ENCODE measurements at places on chromosomes 7 and 10.
A peak's percentile ranks its signal among the peaks of the same experiment; 100 is the strongest.

DNA sequence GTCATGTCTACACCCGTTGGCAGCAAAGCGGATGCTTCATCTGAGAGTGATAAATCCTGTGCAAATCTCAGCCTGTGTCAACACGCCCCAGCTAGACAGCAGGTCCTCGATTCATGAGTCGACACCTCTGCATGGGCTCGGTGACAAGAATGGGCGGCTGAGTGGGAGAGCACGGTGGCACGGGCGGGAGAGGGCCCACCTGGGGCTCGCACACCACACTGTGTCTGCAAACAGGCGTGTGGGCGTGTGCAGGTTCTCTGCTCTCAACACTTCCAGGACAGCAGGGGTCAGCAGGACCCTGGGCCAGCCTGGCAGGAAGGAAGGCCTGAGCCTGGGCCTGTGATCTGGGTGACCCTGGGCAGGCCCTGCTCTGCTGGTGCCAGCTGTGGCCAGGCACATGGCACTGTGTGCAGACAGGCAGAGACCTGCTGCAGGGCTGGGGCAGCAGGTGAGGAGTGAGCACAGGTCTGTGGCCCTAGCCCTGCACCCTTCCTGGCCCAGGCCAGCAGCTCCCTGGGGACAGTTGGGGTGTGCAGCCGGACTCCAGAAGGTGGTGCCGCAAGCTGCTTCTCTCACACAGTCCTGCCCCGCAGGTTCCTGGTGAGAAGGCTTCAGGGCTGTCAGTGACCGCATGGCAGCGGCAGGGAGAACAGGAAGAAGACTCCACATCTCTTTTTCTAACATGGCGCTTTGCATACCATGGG, 216.4 kb downstream of the ELFN1 start:
- peaks cover 12% of the 10 kb centered on the region for H3K36me3 ChIP-seq
- H3K27me3 ChIP-seq = no peaks in the 10 kb centered on the region
- peaks cover 11% of the 10 kb centered on the region for H3K4me1 ChIP-seq
- no peak overlapping the region for H3K27ac ChIP-seq
- no peak overlapping the region for H3K4me3 ChIP-seq

GRCh38 chr10:118592675-118593330, 2.6 kb downstream of the PRLHR start:
- H3K4me1 ChIP-seq = peaks cover 6% of the 10 kb centered on the region
- H3K4me3 ChIP-seq = no peak overlapping the region
- H3K27me3 ChIP-seq = peaks cover 31% of the 10 kb centered on the region
- H3K36me3 ChIP-seq = peaks cover 6% of the 10 kb centered on the region
- no peak overlapping the region for H3K27ac ChIP-seq
- DNase-seq = no peak

- H3K4me1 ChIP-seq = peaks cover 2% of the 10 kb centered on the region
- no peak overlapping the region for H3K4me3 ChIP-seq
- no peaks in the 10 kb centered on the region for H3K36me3 ChIP-seq
- peaks cover 4% of the 10 kb centered on the region for H3K27me3 ChIP-seq
- DNase-seq = peak; percentile 73
- no peak overlapping the region for H3K27ac ChIP-seq
Observed at GRCh38 chr10:132387764-132388210, 9.2 kb upstream of the PWWP2B start.

GRCh38 chr10:34742456-34742855, 72.6 kb downstream of the PARD3 start:
- H3K27ac ChIP-seq = no peak overlapping the region
- no peaks in the 10 kb centered on the region for H3K36me3 ChIP-seq
- H3K27me3 ChIP-seq = no peaks in the 10 kb centered on the region
- peaks cover 80% of the 10 kb centered on the region for H3K4me1 ChIP-seq

- DNase-seq = no peak
- H3K27me3 ChIP-seq = no peaks in the 10 kb centered on the region
- H3K36me3 ChIP-seq = no peaks in the 10 kb centered on the region
- H3K4me1 ChIP-seq = no peaks in the 10 kb centered on the region
- H3K27ac ChIP-seq = no peak overlapping the region
Observed at GRCh38 chr10:103618575-103619423, 125.3 kb downstream of the NEURL1 start.

DNA sequence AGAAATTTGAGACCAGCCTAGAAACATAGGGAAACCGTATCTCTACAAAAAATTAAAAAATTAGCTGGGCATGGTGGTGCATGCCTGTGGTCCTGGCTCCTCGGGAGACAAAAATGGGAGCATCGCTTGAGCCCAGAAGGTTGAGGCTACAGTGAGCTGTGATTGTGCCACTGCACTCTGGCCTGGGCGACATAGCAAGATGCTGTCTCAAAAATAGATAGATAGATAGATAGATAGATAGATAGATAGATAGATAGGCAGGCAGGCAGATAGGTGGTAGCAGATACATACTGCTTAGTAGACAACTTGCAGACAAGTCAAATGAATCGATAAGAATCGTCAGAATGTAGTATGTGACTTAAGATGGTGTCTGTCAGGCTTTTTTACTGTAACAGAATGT, 106.9 kb downstream of the SND1 start:
- no peak for DNase-seq
- peaks cover 4% of the 10 kb centered on the region for H3K36me3 ChIP-seq
- peaks cover 35% of the 10 kb centered on the region for H3K4me1 ChIP-seq
- no peaks in the 10 kb centered on the region for H3K27me3 ChIP-seq

DNA sequence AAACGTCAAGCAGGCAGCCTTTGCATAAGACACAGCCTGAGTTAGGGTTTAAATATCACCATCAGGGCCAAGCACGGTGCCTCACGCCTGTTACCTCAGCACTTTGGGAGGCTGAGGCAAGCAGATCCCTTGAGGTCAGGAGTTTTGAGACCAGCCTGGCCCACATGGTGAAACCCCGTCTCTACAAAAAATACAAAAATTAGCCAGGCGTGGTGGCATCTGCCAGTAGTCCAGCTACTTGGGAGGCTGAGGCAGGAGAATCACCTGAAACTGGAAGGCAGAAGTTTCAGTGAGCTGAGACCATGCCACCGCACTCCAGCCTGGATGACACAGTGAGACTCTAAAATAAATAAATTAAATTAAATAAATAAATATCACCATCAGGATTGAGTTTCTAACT, 33.0 kb downstream of the SRPK2 start:
- H3K27ac ChIP-seq = no peak overlapping the region
- no peaks in the 10 kb centered on the region for H3K27me3 ChIP-seq
- no peaks in the 10 kb centered on the region for H3K36me3 ChIP-seq

DNA sequence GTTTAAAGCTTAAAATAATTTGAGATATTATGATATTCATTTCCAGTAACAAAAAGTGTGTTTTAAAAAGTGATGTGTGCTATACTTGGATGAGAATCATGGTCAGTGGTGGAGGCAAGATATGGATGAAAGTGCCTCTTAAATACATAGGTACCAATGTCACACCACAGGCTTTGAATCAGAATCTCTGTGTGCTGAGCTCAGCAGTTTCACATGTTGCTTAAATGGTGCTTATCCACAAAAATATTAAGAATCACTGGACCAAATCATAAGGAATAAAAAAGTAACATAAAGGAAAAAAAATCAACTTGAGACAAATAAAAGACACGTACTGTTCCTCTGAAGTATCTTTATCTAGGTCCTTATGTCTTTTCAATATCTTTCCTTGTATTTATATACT, 850.5 kb upstream of the POT1 start:
- DNase-seq = no peak
- H3K4me1 ChIP-seq = no peaks in the 10 kb centered on the region
- H3K27ac ChIP-seq = no peak overlapping the region
- no peaks in the 10 kb centered on the region for H3K36me3 ChIP-seq

DNA sequence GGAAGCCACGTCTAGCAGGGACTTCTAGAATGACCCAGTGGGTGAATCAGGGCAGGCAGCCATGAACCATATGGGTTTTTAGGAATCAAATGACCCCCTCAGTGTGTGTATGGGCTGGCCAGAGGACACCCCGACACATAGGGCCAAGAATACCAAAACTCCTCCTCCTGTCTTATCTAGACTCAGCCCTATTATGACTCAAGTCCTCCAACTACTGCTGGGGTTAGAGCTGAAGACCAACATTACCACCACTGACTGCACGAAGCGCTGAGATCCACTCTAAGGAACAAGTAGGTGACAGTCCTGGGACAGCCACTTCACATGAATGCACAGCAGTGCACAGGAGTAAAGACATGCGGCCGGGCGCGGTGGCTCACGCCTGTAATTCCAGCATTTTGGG, 11.5 kb upstream of the SVOPL start:
- no peak for DNase-seq
- H3K4me1 ChIP-seq = no peaks in the 10 kb centered on the region
- no peak overlapping the region for H3K27ac ChIP-seq

DNA sequence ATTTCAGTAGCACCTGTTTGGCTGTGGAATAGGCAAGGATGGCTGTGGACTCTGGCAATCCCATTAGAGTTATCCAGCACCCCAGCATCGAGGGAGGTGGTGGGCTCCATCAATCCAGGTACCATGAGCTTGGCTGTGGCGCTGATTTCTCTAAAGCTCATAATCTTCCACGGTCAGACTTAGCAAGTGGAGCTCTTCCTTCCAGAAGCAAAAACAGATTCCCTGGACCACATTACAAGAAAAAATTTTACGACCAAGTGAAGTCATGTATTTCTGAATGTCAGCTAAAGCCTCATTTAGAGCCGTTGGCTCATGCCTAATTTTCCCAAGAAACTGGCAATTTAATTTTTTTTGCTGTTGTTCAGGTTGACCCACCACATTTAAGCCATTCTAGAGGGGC, 135.1 kb downstream of the CELF2 start:
- no peak overlapping the region for H3K27ac ChIP-seq
- no peak for DNase-seq
- H3K36me3 ChIP-seq = no peaks in the 10 kb centered on the region

- no peaks in the 10 kb centered on the region for H3K36me3 ChIP-seq
- no peaks in the 10 kb centered on the region for H3K27me3 ChIP-seq
- peaks cover 7% of the 10 kb centered on the region for H3K4me1 ChIP-seq
- no peak for DNase-seq
- no peak overlapping the region for H3K27ac ChIP-seq
Observed at GRCh38 chr10:88923520-88923919, 29.1 kb downstream of the ACTA2 start.

DNA sequence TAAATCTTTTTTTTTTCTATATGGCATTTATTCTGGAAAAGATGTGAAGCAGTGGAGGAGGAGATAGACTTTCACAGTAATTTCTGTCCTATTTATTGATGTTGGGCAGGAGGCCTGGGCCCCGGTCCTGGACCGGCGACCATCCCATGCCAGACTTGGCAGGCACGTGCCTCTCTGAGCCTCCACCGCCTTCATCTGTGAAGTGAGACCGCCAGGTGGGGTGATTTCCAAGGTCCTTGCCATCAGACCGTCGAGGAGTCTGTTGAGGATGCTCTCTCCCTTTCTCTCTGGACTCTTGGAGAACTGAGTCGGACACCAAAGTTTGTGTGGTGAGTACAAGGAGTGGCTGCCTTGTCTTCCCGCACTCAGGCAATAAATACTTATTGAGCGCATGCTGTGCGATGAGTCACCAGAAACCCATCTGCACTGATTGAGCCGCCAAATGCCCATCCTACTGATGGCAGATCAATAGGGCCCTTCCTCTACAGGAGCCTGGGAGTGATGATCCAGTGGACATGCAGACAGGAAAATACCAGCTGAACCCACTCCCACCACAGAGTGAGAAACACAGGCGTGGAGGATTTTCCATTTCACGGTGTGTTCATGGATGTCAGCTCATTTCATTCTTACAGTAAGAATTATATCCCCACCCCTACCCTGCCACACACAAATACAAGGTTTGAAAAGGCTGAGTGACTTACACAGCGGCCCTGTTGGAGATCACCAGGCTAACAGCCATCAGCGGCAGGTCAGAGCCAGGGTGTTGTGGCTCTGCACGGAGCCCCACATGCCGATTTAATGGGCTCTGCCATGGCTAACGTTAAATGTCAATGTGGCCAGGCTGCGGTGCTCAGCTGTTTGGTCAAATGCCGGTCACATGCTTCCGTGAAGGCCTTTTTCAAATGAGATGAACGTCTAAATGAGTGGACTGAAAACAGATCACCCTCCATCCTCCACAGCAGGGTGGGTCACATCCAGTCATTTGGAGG, 11.5 kb upstream of the PRKAG2 start:
- H3K27me3 ChIP-seq = peaks cover 93% of the 10 kb centered on the region
- H3K4me3 ChIP-seq = no peak overlapping the region
- no peaks in the 10 kb centered on the region for H3K4me1 ChIP-seq
- DNase-seq = peak; percentile 19
- H3K27ac ChIP-seq = no peak overlapping the region

DNA sequence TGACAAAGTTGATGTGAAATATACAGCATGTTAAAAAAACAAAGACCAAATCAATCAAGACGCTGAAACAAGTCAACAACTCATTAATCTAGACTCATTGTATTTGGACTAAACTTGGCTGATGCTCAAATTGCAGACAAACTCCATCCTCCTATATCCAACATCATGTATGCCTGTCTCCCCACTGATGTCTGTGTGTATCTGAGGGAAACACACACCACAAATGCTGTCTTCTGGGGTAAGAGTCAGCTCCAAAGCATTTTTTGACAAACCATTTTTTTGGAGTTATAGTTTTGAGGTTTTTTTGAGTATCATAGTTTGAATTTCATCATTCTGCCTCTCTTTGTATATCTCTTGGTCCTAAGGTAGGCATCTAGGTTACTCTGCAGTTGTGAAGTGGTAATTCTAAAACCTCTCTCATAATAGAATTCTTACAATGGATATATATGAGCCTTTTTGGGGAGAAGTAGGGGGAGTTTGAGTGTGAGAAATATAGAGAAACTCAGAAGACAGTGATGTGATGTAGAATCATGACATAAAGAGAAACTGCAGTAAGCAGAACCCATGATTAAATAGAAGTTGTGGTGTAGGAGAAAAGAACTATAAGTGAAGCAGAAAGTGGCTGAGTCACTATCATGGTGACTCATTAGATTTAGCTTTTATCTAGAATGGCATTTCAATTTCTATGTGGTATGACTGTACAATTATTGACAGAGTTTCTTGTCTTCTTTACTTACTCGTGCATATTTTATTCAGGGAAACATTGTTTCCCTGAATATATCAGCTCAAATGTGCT, 1531.1 kb upstream of the LRRTM3 start:
- no peak overlapping the region for H3K4me3 ChIP-seq
- H3K27me3 ChIP-seq = no peaks in the 10 kb centered on the region
- H3K36me3 ChIP-seq = no peaks in the 10 kb centered on the region
- DNase-seq = no peak
- peaks cover 18% of the 10 kb centered on the region for H3K4me1 ChIP-seq

GRCh38 chr10:91864744-91865143, 44.5 kb downstream of the FGFBP3 start:
- H3K27ac ChIP-seq = no peak overlapping the region
- peaks cover 5% of the 10 kb centered on the region for H3K36me3 ChIP-seq
- H3K4me3 ChIP-seq = no peak overlapping the region
- H3K4me1 ChIP-seq = no peaks in the 10 kb centered on the region
- DNase-seq = no peak
- no peaks in the 10 kb centered on the region for H3K27me3 ChIP-seq

DNA sequence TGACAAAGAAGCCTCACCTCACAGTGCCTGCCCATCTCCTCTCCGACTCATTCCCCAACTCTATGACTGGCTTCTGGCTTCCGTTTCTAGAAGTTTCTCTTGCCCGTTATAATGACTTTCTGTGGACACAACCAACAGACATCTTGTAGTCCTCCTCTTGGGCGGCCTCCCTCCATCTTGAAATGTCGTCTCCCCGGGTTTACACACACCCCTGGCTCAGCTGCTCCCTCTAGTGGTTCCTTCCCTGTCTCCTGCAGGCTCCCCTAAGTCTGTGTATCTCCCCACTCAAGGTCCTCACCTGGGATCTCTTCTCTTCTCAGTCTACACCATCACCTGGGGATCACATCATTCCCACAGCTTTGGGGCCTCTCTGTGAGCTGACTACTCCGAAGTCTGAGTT, 123.4 kb upstream of the NEBL start:
- H3K36me3 ChIP-seq = no peaks in the 10 kb centered on the region
- H3K27me3 ChIP-seq = no peaks in the 10 kb centered on the region
- no peak overlapping the region for H3K4me3 ChIP-seq

- H3K36me3 ChIP-seq = peaks cover 5% of the 10 kb centered on the region
- no peak overlapping the region for H3K27ac ChIP-seq
- no peaks in the 10 kb centered on the region for H3K27me3 ChIP-seq
- no peak for DNase-seq
- no peak overlapping the region for H3K4me3 ChIP-seq
Observed at GRCh38 chr10:91944880-91945630, 21.5 kb downstream of the BTAF1 start.
